ENCODE measurements at places on chromosomes 13 and 19.

- no peak for DNase-seq
Measured at GRCh38 chr19:18772620-18773587, 18.2 kb downstream of the COMP start.

GRCh38 chr19:35268536-35269437, at the start of gene USF2:
Gene USF2, plus strand, starts transcription at chr19:35268962. Its CDS starts 140 bp downstream, at chr19:35269102.
- DNase-seq: peak; percentile 59

GRCh38 chr13:100721885-100722512, 47.4 kb upstream of the TMTC4 start:
- peak; percentile 24 for DNase-seq

DNA sequence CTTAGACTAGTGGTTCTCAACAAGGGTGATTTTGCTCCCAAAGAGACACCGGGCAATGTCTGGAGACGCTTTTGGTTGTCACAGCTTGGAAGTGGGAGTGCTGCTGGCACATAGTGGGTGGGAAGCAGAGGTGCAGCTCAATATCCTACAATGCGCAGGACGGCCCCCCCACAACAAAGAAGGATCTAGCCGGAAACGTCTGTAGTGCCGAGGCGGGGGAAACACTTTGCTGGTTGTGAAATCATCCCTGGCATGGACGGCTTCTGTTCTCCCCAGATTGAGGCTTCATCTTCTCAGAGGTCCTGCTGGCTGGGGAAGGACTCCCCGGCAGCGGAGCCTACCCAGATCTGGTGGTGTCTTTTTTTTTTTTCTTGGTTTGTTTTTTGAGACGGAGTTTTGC, 13.4 kb upstream of the SYT5 start:
- DNase-seq: no peak

DNA sequence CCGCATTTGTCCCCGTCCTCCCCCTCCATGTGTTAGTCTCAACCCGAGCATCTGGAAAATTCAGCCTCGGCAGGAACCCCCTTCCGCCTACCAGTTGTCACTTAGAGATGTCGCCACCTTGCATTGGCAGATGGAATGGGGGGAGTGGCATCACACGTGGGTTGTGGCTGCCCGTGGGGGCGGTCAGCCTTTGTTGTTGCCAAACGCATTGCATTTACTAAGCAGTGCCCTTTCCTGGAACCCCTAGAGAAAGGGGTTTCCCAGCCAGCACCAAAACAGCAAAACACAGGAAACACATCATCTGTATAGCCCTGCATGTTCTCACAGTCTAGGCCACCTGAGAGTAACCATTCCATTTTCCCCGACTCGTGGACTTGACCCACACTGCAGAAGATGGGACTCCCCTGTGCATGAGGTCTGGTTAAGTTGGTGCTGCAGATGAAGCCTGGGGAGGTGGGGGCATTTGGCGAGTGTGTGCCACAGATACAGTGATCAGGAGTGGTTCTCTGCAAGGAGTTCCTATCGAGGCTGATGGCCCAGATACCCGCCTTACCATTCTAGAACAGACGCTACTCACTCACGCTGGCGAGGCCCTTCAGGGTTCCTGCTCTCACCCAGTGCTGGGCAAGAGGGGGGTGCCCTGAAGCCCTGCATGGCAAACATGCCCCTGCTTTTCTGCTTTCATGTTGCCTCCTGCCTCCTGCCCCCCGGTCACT, 38.3 kb downstream of the TMED1 start:
- DNase-seq: peak; percentile 71

DNA sequence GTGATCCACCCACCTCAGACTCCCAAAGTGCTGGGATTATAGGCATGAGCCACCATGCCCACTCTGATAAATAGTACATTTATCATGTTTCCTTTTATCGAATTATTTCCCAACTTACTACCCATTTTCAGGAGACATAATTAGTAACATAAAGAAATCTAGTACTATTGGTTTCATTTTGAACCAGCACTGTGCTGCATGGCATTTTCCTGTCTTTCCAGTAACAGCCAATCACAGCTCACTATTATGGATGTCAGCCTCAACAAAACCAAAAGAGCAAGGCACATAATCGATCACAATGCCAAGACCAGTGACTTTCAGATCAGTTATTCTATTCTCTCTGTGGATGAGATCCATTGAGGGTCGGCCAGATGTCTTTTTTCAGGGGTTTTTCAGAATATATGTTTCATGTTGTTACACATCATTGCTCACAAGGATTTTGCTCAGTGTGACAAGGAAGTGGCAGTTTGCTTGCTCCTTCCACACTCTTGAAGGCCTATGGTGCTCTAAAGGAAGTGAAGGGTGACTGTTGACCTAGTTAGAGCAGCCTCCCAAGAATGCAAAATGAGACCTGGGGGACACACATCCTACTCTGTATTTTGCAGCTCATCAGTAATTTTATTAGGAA, 233.4 kb downstream of the KCNRG start:
- DNase-seq: no peak

DNA sequence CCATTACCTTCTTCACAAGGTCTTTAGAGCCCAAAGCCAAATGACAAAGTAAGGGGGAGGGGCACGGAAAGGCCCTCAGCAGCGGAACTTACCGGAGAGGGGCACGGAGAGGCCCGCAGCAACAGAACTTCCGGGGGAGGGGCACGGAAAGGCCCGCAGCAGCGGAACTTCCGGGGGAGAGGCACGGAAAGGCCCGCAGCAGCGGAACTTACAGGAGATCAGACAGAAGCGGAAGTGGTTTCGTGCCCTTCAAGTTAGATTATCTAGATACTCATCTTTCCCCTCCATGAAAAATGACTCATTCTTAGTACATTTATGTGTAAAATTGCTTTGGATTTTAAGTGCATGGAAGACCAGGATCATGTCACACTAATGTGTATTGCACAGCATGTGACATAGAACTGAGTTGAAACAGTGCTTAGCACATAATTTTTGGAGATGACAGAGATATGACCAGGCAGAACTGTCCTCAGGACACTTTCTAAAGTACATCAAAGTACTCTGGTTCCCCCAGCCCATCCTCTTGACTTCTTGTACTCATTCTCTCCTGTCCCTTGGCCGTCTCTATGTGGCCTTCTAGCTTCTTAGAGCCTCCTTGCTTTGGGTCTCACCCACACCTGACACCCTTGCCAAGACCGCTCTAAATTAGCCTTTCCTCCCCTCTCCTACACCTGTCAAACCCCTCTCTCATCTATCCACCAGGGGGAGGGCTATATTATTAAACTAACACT, 25.7 kb upstream of the TPTE2 start:
- DNase-seq: peak; percentile 46

DNA sequence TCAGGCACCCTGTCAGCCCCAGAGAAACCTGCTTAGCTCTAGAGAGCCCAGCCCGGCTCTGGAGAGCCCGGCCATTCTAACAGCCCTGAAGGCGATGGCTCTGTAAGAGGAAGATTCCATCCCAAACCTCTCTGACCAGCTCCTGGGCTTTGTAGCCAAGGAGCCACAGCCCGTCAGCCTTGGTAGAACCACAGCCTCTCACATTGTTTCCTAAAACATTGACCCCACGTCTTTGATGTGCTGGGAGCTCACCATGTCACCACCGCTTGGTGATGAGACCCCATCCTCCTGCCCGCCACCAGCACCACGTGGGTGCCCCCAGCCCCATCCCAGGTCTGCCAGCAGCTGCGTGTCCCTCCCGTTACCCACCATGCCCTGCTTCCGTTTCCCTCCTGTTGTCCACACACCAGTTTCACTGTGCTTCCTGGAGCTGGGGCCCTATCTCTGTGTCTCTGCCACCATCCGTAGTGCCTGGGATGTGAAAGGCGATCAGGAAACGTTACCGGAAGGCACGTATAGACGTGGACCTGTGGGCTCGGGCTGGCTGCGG, 94.2 kb upstream of the MCF2L start:
- DNase-seq: no peak

DNA sequence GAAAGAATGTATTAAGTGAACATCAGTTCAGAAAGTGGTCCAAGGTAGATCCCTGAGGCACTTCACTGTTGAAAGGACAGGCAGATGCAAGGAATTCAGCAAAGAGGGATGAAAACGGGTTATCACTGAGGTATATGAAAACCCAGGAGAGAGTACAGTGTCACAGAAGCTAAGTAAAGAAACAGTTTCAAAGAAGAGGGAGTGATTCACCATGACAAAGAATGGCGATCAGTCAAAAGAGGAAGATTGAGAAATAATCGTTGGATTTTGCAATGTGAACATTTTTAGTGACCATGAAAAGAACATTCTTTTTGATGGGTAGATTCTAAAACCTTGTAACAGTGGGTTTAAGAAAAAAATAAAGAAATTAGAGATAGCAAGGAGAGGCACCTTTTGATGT, 99.3 kb downstream of the EPSTI1 start:
- no peak for DNase-seq

GRCh38 chr13:104641309-104641708, 1575.1 kb upstream of the SLC10A2 start:
- DNase-seq: no peak

DNA sequence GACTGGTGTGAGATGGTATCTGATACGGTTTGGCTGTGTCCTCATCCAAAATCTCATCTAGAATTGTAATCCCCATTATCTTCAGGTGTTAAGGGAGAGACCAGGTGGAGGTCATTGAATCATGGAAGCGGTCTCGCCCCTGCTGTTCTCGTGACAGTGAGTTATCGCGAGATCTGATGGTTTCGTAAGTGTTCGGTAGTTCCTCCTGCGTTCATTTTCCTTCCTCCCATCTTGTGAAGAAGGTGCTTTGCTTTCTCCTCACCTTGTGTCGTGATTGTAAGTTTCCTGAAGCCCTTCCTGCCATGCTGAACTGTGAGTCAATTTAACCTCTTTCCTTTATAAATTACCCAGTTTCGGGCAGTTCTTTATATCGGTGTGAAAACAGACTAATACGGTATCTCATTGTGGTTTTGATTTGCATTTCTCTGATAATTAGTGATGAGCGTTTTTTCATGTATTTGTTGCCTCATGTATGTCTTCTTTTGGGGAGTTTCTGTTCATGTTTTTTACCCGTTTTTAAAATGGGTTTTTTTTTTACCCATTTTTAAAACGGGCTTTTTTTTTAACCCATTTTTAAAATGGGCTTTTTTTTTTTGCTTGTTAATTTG, 102.8 kb upstream of the SLC10A2 start:
- no peak for DNase-seq

GRCh38 chr13:52903320-52903719, 54.9 kb upstream of the PCDH8 start:
- DNase-seq: no peak

- DNase-seq: no peak
Measured at GRCh38 chr19:33465834-33466233, 55.8 kb downstream of the PEPD start.

- DNase-seq: peak; percentile 82
Measured at GRCh38 chr19:13784731-13785452, 10.4 kb upstream of the ZSWIM4 start.

DNA sequence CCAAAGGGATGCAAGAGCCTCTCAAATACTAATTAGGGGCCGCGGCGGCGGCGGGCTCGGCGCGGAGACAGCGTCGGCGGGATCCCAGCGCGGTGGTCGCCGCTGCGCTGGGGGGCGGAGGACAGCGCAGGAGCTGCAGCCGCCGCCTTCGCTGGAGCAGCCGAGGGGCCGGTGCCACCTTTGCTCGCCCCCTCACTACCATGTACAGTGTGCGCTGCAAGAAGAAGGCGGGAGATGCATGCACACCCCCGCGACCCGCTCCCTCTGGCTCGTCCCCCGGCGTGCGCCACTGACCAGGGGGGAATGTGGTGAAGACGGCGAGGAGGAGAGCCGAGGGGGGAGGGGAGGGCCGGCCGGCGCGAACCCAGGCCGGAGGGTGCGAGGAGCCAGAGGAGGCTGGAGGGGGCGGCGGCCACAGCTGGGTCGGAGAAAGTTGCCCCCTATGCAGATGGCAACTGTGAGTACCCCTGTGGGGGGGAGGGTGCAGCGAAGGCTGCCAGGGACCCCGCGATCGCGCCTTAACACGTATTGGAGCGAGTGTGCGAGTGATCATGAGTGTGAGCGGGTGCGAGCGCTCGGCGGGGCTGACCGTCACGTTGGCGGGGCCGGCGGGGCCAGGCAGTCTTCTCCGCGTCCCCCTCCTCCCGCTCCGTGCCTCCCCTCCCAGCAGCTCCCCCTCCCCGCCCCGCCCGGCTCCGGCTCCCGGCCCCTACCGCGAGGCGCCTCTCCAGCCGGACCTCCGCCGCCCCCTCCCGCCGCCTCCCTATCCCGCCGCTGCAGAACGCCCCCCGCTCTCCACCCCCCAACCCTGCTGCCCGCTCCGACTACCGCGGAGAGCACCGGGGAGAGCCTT, 808 bp downstream of the SLITRK5 start:
- no peak for DNase-seq

DNA sequence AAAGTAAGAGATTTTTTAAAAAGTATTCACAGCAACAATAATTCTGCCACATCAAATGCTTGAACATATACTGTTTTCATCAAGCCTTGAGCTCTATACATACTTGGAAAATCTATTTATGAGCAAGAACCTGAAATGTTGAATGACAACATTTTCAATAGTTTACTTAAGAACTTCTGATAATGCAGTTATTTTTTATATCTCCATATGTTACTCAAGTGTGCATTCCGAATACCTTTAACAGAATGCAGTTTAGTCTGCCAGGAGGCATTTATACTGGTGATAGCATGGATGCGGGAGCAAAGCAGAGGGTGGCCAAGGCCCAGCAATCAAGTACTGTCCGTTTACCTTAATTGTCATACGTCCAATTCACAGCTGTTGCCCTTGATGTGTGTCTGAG, 589.5 kb downstream of the KCTD12 start:
- no peak for DNase-seq

DNA sequence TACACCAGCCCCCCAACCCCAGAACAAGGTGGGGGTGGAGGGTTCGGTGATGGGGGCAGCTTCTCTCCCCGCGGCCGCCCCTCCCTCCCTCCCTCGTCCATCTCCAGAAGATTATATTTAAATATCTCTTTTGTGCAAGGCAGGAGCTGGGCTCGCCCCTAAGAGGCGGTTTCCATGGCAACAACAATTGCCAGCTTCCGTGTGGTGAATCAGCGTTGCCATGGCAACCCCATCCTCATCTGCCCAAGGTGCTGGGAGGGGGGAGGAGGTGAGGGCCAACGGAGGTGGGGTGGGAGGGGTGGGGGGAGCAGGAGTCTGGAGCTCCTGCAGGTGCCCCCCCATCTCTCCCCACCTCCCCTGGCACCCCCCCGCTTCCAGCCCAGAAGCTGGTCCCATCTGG, 46.4 kb downstream of the CELF5 start:
- DNase-seq: peak; percentile 30

DNA sequence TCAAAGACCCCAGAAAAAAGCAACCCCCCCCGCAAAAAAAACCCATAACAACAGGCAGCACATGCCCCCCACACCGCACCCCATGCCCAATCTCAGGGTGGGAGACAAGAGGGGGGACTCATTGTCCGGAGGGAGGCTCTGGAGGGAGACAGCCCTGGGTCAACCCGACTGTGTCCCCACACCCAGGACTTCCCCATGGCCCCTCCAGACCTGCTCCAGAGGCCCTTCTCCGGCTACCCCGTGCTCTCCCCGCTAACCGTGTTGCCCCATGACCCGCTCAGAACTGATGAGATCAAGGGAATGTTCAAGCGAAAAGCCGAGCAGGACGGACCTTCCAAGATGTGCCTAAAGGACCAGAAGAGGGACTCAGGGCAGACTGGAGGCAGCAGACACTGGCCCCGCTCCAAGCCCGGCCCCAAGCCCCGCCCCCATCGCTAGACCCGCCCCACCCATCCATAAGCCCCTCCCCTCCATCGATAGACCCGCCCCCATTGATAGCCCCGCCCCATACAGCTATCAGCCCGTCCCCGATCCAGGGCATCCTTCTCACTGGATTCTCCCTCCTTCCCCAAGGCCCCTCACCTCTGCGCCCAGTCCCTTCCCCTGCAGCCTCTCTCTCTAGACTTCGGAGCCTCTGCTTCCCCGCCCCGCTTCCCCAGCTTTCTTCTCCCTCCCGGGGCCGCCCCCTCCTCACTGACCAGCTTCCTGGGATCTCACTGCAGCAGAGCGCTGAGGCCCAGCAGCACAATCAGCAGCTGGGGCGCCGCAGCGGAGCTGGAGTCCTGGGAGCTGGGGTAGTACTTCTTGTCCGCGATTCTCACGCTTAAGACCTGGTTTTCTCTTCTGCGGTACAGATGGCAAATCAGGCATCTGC, 2.2 kb downstream of the BST2 start:
- DNase-seq: no peak
